ENCODE measurements at places on chromosomes 4 and X.

- no peak for DNase-seq
Observed at GRCh38 chr4:24820541-24820940, 25.2 kb downstream of the SOD3 start.

GRCh38 chr4:39102297-39102696, 40.3 kb downstream of the KLHL5 start:
- no peak for DNase-seq

DNA sequence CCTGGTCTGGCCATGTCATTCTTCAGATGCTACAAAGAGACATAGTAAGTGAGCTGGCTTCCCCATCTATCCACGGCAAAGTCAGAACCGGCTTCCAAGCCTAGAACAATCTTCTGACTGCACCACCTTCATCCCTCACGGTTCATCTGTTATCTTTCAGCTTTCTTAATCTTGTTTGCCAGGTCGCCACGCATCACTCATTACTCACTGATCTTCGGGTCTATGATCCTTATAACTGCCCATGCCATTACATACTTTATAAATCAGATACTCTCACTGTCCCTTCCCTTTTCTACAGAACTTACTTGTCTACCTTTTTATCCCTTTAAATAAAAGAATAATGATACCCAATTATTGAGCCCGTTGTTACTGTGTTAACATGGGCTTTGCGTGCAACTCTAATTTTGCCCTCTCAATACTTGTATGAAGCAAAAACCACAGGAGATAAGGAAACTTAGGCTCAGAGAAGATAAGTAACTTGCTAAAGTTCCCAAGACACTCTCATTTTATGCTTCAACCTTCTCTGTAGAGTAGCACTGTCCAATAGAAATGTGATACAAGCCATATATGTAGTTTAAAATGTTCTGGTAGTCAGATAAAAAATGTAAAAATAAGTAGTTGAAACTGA, 171.7 kb downstream of the AMELX start:
- DNase-seq: peak; percentile 82

- peak; percentile 35 for DNase-seq
Observed at GRCh38 chr4:6200011-6200921, at the start of gene JAKMIP1. Gene JAKMIP1 (minus strand): TSS chr4:6200549. CDS start chr4:6112850, 87,699 bp downstream.
